ENCODE measurements at places on chromosomes 7 and 10.

DNA sequence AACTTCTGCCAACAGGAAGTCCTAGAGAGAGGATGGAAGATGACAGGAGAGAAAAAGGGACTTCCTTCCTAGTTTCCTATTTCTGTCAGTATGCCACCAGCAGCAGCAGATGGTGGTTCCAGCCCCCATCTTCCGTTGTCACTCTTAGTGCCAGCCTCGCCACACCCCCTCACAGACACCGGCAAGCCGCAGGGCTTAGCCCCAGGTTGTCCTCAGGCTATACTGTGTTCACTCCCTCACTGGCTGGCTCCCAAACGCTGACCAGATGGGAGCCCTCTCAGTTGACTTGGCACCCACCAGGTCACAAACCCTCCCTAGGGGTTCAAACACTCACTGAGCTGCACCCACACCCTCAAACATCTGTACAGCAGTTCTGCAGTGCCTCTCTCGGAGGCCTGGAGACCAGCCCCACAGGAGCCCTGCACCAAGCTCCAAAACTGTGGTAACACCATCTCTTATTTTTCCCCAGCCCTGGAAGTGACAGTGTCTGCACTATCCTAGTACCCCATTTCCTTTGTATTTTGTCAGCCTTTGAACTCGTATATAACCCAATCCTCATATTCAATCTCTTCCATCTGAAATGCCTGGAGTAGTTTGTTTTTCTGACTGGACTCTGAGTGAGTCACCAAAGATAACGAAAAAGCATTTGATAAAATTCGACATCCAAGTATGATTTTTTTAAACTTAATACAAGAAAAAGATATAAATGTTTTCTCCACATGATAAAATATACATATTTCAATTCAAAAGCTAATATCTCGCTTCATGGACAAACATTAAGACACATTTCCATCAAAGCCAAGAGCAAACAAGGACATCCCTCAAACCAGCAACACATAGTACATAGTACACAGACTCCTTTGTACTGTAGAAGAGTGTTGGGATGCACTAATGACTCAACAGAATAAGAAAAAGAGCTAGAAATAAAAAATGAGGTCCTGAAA is 34.5 kb downstream of the SMURF1 start:
- DNase-seq = no peak

- DNase-seq = no peak
Observed at GRCh38 chr10:50823789-50824188, 61.6 kb downstream of the A1CF start.

GRCh38 chr7:79296553-79297320 is 156.7 kb downstream of the MAGI2 start:
- no peak for DNase-seq

DNA sequence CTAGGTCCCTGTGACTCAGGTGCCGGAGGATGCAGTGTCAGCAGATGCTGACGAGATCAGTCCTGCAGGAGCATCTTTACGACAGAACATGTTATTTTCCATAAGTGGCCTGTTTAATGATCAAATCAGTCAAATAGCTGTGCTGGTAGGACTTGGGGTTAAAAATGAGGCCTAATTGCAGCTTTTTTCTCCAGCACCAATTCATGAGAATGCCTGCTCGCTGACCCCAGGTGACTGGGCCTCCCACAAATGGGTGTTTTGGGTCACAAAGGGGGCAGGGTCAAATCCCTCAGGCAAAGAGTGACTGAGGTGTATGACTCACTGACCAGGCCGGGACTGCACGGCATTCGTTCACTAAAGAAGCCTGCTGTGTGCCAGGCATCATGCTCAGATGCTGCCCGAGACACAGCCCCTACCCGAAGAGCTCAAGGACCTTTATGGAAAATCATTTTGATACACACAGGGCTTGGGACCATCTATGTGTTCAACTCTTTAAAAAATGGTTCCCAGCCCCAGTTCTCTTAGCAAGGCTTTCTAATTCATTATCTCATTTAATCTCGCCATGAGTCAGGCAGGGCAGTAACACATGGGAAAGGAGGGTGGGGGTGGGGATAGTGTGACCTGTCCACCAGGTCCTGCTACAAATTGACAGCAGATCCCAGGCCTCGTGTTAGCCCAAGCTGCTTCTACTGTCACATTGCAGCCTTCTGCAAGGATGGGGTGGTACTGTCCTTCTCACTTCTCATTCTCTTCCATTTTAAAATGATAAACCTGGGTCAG is 21.1 kb downstream of the ZNF775 start:
- peak; percentile 75 for DNase-seq

GRCh38 chr7:44961844-44962482 is 16.9 kb downstream of the MYO1G start:
- no peak for DNase-seq

DNA sequence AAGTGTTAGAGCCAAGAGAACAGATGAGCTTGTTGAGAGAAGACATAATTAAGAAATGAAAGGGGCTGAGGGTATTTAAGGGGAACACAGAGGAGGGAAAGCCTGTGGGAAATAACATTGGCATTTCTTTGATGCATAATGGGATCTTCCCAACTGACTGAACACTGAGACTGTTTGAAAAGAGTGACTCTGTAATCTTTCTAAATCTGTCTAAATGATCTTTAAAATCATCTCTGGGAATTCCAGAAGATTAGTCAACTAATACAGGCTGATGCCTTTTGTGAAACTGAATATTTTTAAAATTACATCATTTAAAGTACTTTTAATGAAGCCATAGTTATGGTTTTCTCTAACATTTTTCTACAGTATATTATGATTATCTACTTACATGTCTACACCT is 17.4 kb upstream of the SLC35G1 start:
- no peak for DNase-seq

- DNase-seq = no peak
Observed at GRCh38 chr7:93938293-93938692, 16.8 kb downstream of the GNG11 start.

GRCh38 chr7:103025341-103025740 is 49.3 kb downstream of the FBXL13 start:
- DNase-seq = peak; percentile 5

DNA sequence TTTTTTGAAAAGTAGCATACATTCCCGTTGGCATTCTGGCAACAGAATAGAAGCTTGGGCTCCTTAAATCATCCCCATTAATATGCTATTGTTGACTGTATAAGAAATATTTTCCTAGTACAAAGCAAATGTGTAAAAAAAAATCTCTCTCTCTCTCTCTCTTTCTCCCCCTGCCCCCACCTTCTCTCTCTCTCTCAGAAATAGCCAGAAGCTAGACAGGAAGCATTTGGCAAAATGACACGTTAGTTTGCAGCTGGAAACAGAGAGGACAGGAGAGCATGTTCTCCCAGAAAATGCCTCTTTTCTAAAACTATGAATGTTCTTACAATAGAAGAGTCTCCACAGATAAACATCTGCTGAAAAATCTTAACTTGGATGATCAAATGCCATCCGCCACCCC is 59.6 kb upstream of the AKR1E2 start:
- no peak for DNase-seq

GRCh38 chr10:68096913-68097516 is 12.3 kb upstream of the MYPN start:
- DNase-seq = no peak

DNA sequence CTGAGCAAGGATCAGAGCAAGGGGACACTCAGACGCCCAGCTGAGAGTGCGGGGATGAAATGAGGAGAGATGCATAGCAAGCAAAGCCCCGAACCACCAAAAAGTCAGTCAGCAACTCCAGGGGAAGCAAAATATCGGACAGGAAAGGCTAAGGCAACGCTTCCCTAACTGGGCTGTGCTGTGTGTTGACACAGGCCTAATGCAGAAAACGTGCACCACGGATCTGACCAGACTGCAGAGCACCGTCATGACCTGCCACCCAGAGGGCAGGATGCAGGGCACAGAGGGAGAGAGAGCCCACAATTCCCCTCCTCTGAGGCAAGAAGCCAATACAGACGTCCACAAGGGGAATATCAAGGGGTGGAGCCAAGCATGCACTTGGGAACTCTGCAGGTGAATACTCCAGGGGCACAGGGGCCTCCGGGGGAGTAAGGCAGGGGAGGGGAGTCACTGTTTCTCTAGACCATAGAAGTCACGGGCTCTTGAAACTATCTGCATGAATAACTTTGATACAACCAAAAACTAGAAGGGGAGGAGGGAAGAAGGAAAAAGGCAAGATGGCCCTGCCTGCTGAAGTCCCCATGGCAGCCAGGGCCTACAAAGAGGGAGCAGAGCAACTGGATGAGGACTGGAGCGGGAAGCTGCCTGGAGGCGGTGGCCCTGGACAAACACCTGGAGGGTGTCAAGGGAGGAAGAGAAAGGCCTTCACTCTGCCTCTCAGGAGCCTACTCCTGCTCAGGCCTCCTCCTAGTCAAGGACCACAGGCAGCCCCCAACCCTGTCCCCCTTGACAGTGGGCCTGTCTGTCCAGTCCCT is 26.2 kb downstream of the GRID1 start:
- no peak for DNase-seq

DNA sequence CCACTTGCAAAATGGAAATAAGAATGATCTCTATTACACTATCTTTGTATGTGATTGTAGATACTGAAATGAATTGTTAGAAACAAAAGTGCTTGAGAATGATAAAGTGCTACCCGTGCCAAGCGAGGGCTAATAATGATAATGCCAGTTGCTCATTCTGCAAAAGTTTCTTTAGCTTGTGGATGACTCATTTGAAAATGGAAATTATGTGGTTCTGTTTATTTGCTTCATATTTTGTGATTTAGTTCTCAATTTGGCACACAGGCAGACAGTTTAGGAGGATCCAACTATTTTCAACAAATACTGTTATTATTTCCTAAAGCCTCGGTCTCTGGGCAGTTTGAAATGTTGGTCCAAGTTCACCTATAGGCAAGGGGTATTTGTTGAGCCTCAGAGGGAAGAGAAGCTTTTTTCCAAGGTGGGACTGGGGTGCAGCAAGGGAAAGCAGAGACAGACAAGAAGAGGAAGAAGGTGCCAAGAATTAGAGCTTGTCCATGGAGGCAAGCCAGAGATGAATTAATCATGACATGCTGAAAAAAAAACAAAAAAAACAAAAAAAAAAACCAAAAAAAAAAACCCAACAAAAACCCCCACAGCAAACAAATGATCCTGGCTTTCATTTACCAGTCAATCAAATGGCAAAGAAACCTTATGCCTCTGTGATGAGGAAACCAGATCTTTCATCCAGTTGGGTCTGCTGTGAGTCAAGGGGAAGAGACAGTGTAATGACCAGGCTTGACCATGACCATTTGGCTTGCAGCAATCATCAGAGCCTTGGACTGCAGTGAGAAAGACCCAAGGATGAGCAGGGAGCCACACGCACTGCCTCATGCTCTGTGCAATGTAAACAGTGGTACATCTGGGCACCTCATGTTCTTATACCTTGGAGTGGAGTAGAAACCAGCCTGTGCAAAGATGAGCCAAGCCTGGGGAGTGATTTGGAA is 285.0 kb upstream of the HABP2 start:
- no peak for DNase-seq

Measured in erythroblast (primary cell).